ENCODE measurements at places on chromosomes 7 and 10. TPM values are rescaled to one million over a fixed set of nuclear protein-coding genes. Genes with fewer than 3 reads are reported as not detected.
A peak's percentile ranks its signal among the peaks of the same experiment; 100 is the strongest.

Gene FAM237B
- total RNA-seq: not detected

Gene SPDYE6
- total RNA-seq: not detected

Gene SFMBT2
- total RNA-seq: 0.02 TPM

Gene LGI1
- not detected for total RNA-seq

Gene CD36
- total RNA-seq: 0.32 TPM

Gene LDB3
- total RNA-seq: 0.20 TPM

- no peaks in the 10 kb centered on the region for H3K4me1 ChIP-seq
- H3K27me3 ChIP-seq: 0 out of 2 replicates have a peak, but pooled peaks cover 4% of the 10 kb centered on the region
- H3K4me3 ChIP-seq: no peak overlapping the region
- no peak overlapping the region for H3K27ac ChIP-seq
Observed at GRCh38 chr10:51667678-51668335, 31.6 kb downstream of the CSTF2T start.

- H3K27me3 ChIP-seq: no peaks in the 10 kb centered on the region
Observed at GRCh38 chr10:101289541-101289940, 60.3 kb upstream of the LBX1 start.

DNA sequence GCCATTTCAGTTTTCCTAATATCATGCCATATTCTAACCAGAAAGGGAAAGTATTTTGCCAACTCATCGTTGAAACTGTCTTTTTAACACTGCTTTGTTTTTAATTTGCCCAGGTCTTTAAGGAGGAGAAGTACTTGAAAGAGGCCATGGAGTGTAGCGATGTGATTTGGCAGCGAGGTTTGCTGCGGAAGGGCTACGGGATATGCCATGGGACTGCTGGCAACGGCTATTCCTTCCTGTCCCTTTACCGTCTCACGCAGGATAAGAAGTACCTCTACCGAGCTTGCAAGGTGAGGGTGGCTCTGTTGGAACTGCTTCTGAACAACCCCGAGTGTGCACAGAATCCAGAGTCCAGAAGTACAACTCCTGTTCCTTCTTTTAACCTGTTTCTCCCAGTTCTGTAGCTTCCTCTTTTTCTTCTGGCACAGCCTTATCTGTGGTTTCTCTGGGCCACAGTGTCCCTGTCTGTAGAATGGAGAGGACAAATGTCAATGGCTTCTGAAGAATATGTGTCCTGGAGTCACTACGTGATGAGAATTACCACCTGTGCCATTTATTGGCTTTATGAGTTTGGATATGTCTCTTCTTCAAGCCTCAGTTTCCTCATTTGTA, 60.1 kb downstream of the LANCL2 start:
- no peaks in the 10 kb centered on the region for H3K36me3 ChIP-seq
- H3K4me1 ChIP-seq: no peaks in the 10 kb centered on the region
- no peaks in the 10 kb centered on the region for H3K27me3 ChIP-seq
- H3K27ac ChIP-seq: no peak overlapping the region
- no peak overlapping the region for H3K4me3 ChIP-seq
- no peak for DNase-seq

- no peaks in the 10 kb centered on the region for H3K36me3 ChIP-seq
- no peaks in the 10 kb centered on the region for H3K4me1 ChIP-seq
- no peak overlapping the region for H3K27ac ChIP-seq
- H3K27me3 ChIP-seq: no peaks in the 10 kb centered on the region
- no peak overlapping the region for H3K4me3 ChIP-seq
- DNase-seq: no peak
Observed at GRCh38 chr10:50316695-50317648, 65.7 kb upstream of the ASAH2 start.

DNA sequence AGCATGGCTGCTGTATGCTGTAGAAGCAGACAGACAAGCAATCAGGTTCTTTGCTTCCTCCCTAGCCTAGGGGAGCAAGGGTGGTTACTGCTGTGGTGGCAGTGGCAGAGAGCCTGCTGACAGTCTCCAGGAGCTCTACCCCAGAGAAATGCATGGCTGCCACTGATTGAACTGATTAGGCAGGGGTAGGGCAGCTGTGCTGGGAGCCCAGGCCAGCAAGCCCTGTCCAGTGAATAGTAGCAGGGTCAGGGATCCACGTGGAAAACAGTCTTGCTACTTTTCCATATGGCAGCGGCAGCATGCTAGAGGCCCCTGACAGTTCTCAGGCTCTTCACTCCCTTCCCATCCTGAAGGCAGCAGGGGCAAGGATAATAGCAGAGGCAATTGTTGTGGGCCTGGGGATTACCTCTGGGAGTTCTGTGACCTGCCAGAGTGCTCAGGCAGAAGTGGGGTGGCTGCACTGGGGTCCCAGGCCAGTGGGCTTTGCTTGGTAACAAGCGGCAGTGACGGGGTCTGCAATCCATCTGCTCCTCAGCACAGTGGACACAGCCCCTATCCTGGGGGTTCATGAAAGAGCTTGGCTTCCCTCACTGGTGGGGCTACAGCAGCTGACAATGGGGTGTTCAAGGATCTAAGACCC, 558.8 kb upstream of the GHITM start:
- DNase-seq: no peak
- no peaks in the 10 kb centered on the region for H3K27me3 ChIP-seq

GRCh38 chr10:84423719-84424118, 95.3 kb downstream of the CCSER2 start:
- no peaks in the 10 kb centered on the region for H3K27me3 ChIP-seq
- H3K4me1 ChIP-seq: no peaks in the 10 kb centered on the region
- H3K36me3 ChIP-seq: no peaks in the 10 kb centered on the region
- no peak for DNase-seq

- DNase-seq: no peak
- H3K4me3 ChIP-seq: no peak overlapping the region
- no peaks in the 10 kb centered on the region for H3K27me3 ChIP-seq
Observed at GRCh38 chr10:119491966-119492757, 50.4 kb downstream of the RGS10 start.

DNA sequence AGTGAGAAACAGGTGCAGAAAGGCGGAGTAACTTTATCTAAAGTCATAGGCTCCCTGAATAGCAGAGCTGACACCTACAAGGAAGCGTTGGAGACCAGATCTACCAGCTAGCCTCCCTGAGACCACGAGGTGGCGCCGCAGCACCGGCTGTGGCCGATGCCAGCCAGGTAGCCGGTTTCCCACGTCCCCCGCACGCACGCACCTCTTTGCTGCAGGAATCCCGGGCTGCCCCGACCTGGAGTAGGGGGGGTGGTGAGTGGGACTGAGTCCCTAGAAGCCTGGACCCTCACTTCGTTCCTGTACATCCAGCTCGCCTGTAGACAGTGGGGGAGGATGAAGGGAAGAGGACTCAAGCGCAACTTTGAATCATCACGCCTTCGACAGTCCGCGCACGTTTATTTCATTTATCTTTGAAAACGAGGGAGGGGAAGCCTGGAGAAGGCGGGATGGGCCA, 3.7 kb downstream of the ELOVL3 start:
- peak overlapping the region; percentile 82 for H3K4me3 ChIP-seq
- peak overlapping the region; percentile 75 for H3K27ac ChIP-seq
- no peaks in the 10 kb centered on the region for H3K27me3 ChIP-seq
- peak; percentile 85 for DNase-seq

DNA sequence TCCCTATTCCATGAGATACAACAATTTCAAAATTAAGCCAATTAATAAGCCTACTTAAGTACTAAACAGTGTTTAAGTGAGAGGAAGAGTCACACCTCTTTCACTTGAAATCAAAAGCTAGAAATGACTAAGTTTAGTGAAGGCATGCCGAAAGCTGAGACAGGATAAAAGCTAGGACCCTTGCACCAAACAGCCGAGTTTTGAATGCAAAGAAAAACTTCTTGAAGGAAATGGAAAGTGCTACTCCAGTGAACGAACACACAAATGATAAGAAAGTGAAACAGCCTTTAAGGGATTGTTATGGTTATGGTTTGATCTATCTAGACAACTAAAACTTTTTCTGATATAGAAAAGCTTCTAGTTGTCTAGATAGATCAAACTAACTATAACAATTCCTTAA, 135.4 kb upstream of the KMT2E start:
- no peak overlapping the region for H3K27ac ChIP-seq
- DNase-seq: no peak
- H3K4me3 ChIP-seq: no peak overlapping the region

- H3K36me3 ChIP-seq: no peaks in the 10 kb centered on the region
- H3K4me1 ChIP-seq: no peaks in the 10 kb centered on the region
- H3K27me3 ChIP-seq: no peaks in the 10 kb centered on the region
- no peak for DNase-seq
Observed at GRCh38 chr7:121666306-121666705, 206.7 kb upstream of the PTPRZ1 start.

DNA sequence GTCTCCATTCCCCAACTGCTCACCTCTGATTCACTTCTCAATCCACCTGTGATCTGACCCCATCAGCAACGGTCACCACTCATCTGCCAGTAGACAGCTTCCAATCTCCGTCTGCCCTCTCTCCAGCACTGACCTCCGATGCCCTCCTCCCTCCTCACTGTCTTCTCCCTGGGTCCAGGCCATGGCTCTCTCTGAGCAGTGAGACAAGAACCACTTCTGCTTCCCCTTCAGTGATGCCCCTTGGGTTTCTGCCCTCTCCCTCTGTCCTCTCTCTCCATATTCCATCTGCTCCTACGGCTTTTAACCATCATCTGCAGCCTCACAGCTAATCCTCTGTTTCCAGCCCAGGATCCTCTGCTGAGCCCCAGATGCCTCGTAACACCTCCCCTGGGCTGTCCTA, 55.5 kb upstream of the OPALIN start:
- peaks cover 27% of the 10 kb centered on the region for H3K27me3 ChIP-seq
- DNase-seq: no peak
- H3K36me3 ChIP-seq: no peaks in the 10 kb centered on the region
- no peak overlapping the region for H3K27ac ChIP-seq
- H3K4me1 ChIP-seq: no peaks in the 10 kb centered on the region
- no peak overlapping the region for H3K4me3 ChIP-seq

- no peak overlapping the region for H3K27ac ChIP-seq
- H3K36me3 ChIP-seq: no peaks in the 10 kb centered on the region
- no peak for DNase-seq
- H3K4me1 ChIP-seq: no peaks in the 10 kb centered on the region
Observed at GRCh38 chr10:118633786-118634185, 38.3 kb upstream of the PRLHR start.

DNA sequence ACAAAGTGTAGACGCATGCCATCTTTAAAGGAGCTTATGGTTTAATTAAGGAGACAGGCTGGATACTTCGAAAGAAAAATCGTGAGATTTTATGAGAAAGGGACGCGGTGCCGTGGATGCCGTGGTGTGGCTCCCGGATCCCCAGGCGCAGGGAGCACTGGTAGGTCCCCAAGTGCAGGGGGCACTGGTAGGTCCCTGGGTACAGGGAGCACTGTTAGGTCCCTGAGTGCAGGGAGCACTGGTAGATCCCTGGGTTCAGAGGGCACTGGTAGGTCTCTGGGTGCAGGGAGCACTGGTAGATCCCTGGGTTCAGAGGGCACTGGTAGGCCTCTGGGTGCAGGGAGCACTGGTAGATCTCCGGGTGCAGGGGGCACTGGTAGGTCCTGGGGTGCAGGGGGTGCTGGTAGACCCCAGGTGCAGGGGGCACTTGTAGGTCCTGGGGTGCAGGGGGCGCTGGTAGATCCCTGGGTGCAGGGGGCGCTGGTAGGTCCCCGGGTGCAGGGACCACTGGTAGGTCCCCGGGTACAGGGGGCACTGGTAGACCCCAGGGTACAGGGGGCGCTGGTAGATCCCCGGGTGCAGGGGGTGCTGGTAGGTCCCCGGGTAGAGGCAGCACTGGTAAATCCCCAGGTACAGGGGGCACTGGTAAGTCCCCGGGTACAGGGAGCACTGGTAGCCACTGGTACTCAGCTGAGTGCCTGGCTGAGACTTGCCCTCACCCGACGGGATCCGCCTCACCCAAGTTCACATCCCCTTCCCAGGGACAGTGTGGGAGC, 14.1 kb downstream of the PRKAG2 start:
- no peaks in the 10 kb centered on the region for H3K27me3 ChIP-seq
- no peaks in the 10 kb centered on the region for H3K4me1 ChIP-seq
- no peak for DNase-seq
- H3K4me3 ChIP-seq: no peak overlapping the region
- H3K36me3 ChIP-seq: no peaks in the 10 kb centered on the region

- DNase-seq: no peak
- H3K27me3 ChIP-seq: no peaks in the 10 kb centered on the region
- no peaks in the 10 kb centered on the region for H3K4me1 ChIP-seq
Observed at GRCh38 chr10:30036341-30036740, 23.0 kb downstream of the JCAD start.

DNA sequence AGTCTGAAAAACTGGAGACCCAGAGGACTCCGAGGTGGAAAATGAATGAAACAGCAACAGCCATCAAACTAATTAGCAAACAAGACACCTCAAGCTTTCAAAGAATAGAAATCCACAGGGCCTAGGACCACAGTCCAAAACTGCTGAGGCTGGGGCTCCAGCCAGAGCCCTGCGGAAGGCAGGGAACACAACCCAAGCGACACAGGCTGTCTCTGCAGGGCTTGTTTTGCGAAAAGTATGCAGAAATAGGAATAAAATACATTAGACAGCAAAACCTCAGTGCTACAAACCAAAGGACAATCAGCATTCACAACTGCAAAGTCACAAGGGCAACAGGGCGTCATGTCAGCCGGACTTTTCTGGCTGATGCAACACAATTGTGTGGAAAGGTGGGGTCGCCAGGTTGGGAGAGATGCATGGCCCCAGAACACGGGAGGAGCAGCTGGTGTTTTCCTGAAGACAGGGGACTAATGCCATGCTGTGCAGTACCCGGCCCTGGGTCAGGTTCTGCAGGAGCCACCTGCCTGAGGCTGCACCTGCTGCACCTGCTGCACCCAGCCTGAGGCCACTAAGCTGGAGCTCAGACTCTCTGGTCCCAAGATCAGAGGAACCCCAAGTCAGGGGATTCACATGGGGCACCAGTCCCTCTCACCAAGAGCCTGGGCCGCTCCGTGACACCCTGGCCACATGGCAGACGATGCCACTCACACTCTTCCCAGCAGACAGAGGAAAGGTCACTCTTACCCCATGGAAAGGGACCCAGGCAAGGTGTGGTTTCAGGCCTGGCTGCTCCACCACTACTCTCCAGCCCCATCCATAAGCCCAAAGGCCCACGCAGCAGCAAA, 74.2 kb downstream of the MAD1L1 start:
- H3K27me3 ChIP-seq: no peaks in the 10 kb centered on the region
- no peak overlapping the region for H3K4me3 ChIP-seq
- H3K36me3 ChIP-seq: no peaks in the 10 kb centered on the region
- DNase-seq: no peak
- peaks cover 12% of the 10 kb centered on the region for H3K4me1 ChIP-seq
- H3K27ac ChIP-seq: no peak overlapping the region

DNA sequence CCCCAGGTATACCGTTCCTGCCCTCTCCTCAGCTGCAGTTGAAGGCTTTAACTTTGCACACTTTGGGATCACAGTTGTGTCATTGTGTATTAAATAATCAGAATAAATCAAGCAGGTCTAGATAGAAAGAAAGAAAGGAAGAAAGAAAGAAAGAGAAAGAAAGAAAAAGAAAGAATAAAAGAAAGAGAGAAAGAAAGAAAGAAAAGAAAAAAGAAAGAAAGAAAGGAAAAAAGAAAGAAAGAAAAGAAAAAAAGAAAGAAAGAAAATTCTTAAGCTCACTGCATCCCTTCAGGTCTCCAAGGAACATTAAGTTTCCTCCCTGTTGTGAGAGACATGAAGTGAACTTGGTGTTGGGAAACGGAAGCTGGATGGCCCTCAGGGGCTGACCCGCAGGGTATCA, 17.2 kb upstream of the TRIM24 start:
- no peaks in the 10 kb centered on the region for H3K36me3 ChIP-seq
- no peaks in the 10 kb centered on the region for H3K27me3 ChIP-seq
- H3K4me1 ChIP-seq: peaks cover 7% of the 10 kb centered on the region
- H3K27ac ChIP-seq: no peak overlapping the region
